Stimulated activated CD8-positive, alpha-beta memory T cell treated with anti-CD3 and anti-CD28 coated beads, Interleukin-4, amount 100 ng/mL, for 24 hours (primary cell): ENCODE measurements at places on chromosomes 13 and 19.

DNA sequence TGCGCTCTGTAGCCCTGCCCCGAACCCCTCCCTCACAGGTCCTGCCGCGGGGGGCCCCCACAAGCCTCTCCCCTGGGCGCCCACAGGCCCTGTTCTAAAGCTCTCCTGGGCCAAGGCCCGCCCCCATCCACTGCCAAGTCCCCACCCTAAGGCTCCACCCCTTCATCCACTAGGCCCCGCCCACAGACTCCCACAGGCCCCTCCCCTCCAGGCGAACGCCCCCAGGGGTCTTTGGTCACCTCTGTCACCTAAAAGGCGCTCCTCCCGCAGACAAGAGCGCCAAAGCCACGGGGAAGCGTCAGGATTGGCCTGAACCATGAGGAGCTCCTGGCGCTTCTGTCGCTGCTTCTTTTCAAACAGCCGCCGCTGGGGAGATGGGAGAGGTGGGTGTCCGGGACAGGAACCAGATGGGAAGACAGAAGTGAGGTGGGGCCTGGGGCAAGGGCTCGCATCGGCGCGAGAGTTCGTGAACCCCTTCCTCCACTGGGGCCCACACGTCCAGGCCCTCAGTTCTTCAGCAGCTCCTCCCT lies 2.3 kb downstream of the TULP2 start:
- DNase-seq, result no peak

DNA sequence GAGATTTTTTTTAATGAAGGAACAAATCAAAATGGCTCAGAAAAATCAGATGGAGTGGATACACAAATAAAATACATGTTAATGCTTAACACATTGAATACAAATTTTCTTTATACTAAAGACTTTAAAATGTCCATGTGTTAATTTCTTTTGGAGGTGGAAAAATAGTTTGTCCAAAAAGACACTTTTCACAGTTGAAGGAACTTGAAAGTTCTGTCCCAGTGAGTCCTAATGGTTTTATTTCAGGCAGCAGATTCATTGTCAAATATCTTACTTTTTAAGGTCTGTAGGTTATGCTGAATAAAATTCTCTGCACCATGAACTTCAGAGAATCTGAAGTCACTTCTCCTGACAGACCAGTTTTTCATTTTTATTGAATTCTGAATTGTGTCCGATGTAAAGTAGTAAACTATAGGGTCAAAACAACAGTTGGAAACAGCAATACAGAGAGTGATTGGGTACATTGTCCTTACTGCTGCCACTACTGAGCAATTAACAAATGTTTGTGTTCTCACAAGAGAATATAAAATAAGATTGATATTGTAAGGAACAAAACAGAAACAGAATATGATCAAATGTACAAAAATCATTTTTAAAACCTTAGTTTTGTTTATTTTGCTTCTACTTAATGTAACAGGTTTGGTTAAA lies 1.6 kb downstream of the LPAR6 start:
- no peak for DNase-seq

- no peak for DNase-seq
Measured at GRCh38 chr19:33426621-33427361, 53.3 kb downstream of the CEBPG start.

GRCh38 chr19:10818301-10819123 lies 17.5 kb downstream of the TMED1 start:
- no peak for DNase-seq

GRCh38 chr13:51921790-51922740 lies 60.3 kb downstream of the CCDC70 start:
- DNase-seq, result no peak

- DNase-seq, result peak; percentile 50
Measured at GRCh38 chr19:38224014-38224862, at the start of gene DPF1. Gene DPF1 (minus strand): TSS chr19:38224222. CDS start chr19:38224142, 80 bp downstream.

DNA sequence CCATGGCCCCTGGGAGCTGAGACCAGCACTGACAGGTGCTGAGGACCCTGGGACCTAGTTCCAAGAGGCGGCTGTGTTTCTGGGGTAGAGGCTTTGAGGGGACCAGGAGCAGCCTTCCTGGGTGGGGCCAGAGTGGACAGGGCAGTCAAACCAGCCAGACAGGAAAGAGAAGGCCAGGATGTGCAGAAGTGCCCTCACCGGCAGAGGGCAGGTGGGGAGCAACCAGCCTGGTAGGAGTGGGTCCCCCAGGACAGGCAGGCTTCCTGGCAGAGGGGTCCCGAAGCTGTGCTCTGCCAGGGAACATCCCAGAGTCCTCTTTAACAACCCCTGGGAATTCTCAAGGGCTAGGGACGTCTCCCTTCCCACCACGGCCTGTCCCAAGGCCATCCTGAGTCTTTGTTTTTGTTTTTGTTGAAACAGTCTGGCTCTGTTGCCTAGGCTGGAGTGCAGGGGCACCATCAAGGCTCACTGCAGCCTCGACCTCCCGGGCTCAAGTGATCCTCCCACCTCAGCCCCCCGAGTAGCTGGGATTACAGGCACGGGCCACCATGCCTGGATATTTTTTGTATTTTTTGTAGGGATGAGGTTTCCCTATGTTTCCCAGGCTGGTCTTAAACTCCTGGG lies 3.0 kb upstream of the HIPK4 start:
- no peak for DNase-seq

GRCh38 chr13:59024434-59024833 lies 1139.3 kb downstream of the DIAPH3 start:
- DNase-seq, result no peak

GRCh38 chr13:114097212-114097892 lies 35.1 kb downstream of the RASA3 start:
- DNase-seq, result no peak

DNA sequence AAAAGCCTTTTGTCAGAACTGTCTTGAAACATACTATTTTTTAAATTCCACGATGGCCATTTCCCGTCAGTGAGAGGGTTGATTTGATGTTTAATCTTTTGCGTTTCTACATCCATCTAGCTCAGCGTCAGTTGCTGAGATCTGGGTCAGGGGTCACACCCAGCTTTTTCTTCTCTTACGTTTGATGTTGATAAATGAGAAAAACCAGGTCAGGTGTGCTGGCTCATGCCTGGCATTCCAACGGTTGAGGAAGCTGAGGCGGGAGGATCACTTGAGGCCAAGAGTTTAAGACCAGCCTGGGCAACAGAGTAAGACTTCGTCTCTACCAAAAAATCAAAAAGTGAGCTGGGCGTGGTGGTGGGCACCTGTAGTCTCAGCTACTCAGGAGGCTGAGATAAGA lies 168.9 kb downstream of the PTPRS start:
- no peak for DNase-seq

DNA sequence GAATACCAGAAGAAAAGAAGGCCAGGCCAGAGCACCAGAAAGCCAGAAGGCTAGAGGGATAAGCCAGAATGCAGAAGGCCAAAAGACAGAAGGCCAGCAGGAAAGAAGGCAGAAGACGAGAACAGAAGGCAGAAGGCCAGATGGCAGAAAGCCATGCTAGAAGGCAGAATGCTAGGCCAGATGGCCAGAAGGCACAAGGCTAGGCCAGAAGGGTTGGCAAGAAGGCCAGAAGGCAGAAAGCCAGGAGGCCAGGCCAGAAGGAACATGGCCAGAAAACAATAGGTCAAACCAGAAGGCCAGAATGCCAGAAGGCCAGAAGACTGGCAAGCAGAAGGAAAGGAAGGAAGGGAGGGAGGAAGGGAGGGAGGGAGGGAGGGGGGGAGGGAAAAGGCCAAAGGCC lies 188.8 kb downstream of the TUBA3C start:
- no peak for DNase-seq

DNA sequence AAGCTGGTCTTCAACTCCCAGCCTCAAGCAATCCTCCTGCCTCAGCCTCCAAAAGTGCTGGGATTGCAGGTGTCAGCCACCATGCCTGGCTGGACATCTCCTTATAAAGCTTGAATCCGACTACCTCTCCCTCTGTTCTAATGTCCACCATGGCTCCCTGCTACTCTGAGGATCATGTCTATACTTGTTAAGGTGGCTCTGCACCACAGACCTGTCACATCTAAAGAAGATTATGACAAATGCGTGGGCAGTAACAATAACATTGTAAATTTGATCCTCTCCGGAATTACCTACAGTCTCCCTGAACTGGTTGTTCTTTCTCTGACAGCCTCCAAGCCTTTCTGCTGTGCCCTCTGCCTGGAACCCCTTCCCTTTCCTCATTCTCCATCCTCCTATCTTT lies 1.8 kb downstream of the NXNL1 start:
- no peak for DNase-seq

- peak; percentile 9 for DNase-seq
Measured at GRCh38 chr19:53328967-53329366, 4.6 kb upstream of the ZNF845 start.

- DNase-seq, result no peak
Measured at GRCh38 chr19:41341669-41342490, 11.8 kb downstream of the TGFB1 start.

DNA sequence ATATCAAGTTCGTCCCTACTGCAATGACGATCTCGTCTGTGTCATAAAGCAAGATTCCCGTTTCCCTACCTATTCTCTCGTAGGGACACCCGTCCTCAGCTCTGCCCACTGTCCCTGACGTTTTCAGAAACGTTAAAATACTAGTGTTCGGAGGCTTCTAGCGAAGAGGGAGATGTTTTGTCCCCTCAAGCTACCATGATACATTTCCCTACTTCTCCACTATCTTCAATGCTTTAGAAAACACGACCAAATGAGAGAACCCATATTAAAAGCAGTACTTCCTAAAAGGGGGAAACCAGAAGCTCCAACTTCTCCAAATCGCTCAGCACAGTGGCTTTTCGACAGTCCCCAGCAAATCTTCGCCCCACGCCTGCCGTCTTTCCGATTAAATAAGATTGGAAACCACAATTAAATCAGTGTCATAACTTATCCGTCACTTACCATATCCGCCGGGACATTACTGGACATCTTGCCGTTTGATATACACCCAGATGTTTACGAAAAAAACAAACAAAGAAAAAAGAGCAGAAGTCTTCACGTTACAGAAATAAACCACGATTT lies 1.3 kb downstream of the UBL3 start:
- no peak for DNase-seq

DNA sequence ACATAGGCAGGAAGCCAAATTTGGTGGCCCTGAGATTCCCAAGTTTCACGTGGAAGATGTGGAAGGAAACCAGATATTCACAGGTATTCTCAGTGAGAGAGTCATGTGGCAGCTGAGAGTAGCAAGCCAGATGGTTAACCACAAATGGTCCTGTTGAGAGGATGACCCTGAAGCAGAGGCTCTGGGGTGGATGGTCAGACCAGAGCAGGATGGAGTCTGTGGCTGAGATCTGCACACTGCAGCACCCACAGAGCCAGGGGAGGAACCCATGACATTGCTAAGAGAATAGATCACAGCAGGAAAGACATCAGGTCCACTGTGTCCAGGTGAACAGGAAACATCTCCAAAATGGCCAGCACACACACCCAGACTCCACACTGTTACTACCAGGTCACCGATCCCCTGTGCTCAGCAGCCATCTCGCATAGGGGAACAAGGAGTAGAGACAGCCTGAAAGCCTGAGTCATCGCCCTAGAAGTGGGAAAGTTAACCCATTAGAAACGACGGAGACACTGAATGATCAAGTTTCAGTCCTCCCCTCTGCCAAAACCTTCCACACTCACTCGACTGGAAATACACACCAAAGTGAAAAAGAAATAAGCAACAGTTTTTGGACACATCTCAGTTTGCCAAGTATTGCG lies 160.0 kb downstream of the RBM26 start:
- DNase-seq, result no peak

DNA sequence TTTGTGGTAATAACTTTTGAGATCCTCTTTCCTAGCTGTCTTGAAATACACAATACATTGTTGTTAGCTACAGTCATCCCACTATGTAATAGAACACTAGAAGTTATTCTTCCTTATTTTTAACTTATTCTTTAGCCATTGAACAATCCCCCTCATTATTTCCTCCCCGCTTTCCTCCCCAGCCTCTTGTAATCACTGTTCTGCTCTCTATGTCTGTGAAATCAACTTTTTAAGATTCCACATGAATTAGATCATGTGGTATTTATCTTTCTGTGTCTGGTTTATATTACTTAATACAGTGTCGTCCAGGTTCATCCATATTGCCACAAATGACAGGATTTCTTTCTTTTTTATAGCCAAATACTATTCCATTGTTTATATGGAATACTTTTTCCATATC lies 72.9 kb downstream of the SLC10A2 start:
- DNase-seq, result no peak

DNA sequence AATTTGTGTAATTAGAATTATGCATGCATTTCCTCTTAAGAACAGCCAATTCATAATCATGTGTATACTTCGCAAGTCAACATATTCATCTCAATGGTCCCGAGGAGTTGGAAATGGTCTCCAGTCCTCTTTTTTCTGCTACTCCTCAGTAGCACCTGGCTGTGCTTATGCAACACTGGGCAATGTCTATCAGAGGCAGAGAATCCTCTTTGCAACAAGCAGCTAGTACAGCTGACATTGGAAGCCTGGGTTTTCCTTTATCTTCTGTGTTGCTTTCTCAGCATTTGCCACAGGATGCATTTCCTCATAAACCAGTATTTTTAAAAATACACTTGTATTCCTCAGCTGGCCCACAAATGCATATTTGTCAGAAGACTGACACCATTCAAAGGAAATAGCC lies 405.3 kb upstream of the GPC6 start:
- no peak for DNase-seq

GRCh38 chr13:50711996-50712395 lies 131.5 kb downstream of the DLEU7 start:
- DNase-seq, result no peak

DNA sequence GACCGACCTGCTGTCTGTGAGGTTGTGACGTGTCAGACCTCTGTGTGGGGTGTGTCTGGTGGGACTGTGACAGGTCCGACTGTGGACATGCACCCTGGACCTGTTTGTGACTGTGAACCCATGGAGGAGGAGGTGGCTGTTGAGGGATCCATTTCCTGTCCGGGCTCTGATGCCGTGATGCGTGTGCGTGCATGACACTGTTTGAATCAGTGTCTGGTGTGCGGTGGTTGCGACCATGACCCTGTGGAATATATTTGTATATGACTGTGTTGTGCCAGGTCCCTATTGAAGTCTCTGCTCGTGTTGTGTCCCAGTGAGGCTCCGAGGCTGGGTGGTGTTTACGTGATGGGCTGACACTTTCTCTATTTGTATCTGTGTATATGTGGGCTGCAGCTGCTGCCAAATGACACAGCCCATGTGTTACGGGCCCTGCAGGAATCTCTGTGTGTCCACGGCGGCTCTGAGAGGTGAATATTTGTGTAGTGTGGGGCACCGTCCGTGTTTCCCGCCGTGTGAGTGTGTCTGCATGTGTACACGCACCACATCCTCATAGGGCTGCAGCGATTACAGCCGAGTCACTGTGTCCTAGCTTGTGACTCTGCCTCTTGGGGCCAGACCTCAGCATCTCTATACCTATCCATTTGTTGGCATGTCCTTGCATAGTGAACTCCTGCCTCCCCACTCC lies 18.3 kb downstream of the CCDC97 start:
- DNase-seq, result no peak

- DNase-seq, result no peak
Measured at GRCh38 chr19:28117143-28117542, 1095.8 kb downstream of the UQCRFS1 start.

- no peak for DNase-seq
Measured at GRCh38 chr13:32984857-32985626, 31.2 kb upstream of the KL start.

DNA sequence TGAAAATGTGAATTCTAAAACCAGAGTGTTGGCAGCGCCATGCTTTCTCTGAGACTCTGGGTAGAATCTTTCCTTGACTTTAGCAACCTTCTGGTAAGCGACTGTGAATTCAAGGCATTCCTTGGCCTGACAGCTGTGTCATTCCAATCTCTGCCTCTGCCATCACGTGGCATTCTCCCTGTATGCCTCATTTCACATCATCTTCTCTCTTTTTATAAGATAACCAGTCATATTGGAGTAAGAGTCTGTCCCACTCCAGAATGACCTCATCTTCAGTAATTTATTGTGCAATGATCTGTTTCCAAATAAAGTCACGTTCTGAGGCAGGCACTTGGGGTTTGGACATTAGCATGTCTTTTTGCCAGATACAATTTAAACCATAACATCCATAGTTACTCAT lies 103.4 kb upstream of the POSTN start:
- DNase-seq, result no peak
